Activated naive CD4-positive, alpha-beta T cell (primary cell): ENCODE measurements at places on chromosomes 6 and 20.

GRCh38 chr6:168368936-168369335 is 49.4 kb upstream of the DACT2 start:
- no peak for DNase-seq

- no peak for DNase-seq
Measured at GRCh38 chr6:137472641-137473137, 21.5 kb downstream of the OLIG3 start.

DNA sequence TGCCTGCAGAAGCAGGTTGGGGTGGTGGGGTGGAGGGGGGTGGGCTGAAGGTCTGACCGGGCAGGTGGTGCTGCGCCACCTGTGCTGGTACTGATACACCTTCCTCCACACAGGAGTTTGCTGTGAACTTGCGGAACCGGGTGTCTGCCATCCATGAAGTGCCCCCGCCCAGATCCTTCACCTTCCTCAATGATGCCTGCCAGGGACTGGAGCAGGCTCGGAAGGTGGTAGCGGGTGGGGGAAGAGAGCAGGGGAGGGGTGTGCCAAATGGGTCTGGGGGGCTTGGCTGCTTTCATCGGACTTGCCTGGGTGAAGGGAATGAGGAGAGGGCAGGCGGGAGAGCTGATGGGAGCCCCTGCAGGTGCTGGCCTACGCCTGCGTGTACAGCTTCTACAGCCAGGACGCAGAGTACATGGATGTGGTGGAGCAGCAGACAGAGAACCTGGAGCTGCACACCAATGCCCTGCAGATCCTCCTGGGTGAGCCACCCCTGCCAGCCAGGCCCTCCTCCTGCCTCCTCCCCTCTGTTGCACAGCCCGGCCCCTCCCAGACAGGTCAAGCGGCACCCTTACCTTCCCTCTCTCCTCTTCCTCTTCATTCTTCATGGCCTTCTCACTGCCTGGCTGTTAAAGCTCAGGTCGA is 6.7 kb downstream of the DNPH1 start:
- no peak for DNase-seq

DNA sequence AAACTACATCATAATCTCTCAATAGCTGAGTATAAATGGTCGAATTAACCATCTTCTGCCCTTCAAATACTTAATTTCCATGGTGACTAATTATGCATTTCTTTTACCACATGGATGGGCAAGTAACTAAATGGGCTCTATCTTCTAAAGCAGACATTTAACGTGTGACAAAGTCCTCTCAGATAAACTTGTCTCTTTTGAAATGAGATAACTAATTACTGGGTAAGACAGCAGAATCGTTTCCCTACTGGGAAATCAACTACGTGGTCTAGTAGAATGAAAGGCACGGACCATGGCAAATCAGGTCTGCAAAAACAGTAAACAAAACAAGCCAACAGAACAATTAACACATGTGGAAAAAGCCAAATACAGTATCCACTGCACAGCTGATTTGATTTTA is 137.7 kb downstream of the BACH2 start:
- no peak for DNase-seq

GRCh38 chr6:161487694-161488093 is 213.8 kb upstream of the AGPAT4 start:
- no peak for DNase-seq

- no peak for DNase-seq
Measured at GRCh38 chr20:16488616-16489015, 84.6 kb downstream of the KIF16B start.

- no peak for DNase-seq
Measured at GRCh38 chr6:4935975-4936680, 67.7 kb downstream of the RPP40 start.

DNA sequence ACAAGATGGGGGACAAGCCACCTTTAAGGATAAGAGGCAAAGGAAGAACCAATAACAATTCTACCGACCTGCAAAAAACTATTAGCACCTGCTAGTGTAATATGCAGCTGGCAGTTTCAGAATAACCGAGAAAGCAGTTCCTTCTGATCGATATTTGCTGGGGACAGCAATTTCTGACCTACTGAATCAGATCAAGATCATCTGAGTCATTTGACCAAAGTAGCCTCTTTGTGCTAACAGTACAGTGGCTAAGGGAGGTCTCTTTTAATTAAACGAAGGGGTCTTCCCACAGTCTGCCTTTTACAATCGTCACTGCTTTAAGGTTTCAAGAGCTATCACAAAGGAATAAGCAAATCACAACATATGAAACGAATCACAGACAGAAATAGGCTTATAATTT is 318.9 kb downstream of the BTBD9 start:
- DNase-seq = no peak

DNA sequence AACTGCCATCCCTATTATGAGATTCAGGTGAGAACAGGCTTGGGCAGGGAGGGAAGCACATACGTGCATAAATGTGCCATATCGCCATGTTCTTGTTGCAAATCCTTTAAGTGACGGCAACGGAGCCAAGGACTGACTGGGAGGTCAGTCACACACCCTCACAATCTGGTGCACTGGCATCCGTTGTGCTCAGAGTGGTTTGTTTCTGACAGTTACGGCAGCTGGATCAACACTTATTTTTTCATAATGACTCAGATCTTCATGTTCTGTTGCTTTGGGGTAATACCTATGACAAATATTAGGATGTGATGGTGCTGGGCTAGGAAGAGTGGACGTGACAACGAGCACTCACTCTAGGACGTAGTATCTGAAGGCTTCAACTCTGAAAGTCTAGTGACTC is 56.2 kb upstream of the PREP start:
- no peak for DNase-seq

DNA sequence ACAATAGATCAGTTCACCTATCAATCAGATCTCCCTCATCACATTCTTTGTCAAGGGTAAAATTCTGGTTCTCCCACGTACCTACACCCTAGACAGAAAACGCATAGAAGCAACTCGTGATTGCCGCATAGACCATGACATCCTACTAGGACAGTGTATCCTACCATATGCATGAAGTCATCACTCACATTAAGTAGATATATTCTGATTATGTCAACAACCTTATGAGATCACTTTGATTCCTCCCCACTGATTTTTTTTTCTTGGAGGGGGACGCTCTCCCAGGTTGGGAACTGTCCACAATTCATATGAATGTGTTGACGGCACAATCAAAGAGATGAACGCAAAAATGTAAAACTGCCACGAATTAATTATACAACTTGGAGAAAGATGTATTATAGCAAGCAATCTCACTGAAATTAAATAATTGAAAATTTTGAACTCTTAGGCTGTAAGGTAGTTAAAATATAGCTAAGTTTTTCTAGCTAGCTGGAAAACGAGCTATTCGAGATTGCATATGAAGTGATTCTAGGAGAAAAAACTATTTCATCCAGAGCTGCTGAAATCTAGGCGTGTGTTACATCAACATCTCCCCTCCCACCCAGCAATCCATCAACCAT is 82.5 kb upstream of the CCDC28A start:
- DNase-seq = no peak

DNA sequence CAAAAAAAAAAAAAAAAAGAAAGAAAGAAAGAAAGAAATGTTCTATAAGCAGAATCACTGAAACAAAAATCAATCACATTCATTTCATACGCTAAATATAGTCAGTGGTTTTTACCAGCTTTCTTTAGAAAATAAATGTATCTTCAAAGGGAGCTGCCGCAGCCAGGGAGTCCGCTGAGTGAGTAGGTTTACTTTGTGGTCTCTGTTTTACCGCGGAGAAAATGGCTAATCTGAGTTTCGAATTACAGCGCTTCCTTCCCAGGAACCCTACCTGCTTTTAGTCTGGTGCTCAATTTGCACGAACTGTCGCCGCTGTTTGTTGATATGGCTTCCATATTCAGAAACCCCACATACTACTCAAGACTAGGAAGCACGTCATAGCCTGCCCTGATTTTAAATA is 102.4 kb downstream of the TFAP2A start:
- DNase-seq = no peak
